T-helper 22 cell (primary cell): ENCODE measurements at places on chromosomes 4 and X.
A peak's percentile ranks its signal among the peaks of the same experiment; 100 is the strongest.

DNA sequence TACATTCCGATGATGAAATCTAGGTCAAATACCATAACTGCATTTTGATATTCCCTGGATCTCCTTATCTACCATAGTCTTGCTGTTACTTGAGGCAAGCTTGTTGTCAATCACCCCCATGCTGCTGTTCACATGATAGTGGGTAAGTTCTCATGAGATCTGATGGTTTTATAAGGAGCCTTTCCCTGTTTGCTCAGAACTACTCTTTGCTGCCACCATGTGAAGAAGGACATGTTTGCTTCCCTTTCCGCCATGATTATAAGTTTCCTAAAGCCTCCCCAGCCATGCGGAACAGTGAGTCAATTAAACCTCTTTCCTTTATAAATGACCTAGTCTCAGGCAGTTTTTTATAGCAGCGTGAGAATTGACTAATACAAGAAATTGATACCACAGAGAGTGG is 432.0 kb downstream of the GLUD2 start:
- no peak for DNase-seq

DNA sequence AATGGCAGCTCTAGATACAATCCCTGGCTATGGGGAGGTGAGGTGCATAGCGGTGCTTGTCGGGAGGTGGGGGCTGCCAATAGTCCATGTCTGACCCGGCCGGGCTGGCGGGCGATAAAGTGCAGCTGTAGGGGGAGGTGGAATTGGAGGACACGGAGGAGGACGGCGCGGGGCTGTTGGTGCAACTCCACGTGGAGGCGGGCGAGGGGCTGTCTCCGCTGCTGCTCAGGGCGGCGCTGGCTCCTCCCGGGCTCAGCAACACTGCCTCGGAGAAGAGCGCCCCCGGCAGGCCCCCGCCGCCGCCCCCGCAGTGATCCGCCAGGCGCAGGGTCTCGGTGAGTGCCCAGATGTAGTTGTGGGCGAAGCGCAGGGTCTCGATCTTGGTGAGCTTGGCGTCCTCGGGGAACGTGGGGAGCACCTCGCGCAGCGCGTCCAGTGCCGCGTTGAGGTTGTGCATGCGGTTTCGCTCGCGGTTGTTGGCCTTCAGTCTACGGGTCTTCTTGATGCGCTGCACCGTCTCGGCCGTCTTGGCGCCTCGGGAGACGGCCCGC is 1.3 kb downstream of the NEUROG2 start:
- no peak for DNase-seq

GRCh38 chr4:111128327-111128726 is 505.4 kb upstream of the PITX2 start:
- no peak for DNase-seq

DNA sequence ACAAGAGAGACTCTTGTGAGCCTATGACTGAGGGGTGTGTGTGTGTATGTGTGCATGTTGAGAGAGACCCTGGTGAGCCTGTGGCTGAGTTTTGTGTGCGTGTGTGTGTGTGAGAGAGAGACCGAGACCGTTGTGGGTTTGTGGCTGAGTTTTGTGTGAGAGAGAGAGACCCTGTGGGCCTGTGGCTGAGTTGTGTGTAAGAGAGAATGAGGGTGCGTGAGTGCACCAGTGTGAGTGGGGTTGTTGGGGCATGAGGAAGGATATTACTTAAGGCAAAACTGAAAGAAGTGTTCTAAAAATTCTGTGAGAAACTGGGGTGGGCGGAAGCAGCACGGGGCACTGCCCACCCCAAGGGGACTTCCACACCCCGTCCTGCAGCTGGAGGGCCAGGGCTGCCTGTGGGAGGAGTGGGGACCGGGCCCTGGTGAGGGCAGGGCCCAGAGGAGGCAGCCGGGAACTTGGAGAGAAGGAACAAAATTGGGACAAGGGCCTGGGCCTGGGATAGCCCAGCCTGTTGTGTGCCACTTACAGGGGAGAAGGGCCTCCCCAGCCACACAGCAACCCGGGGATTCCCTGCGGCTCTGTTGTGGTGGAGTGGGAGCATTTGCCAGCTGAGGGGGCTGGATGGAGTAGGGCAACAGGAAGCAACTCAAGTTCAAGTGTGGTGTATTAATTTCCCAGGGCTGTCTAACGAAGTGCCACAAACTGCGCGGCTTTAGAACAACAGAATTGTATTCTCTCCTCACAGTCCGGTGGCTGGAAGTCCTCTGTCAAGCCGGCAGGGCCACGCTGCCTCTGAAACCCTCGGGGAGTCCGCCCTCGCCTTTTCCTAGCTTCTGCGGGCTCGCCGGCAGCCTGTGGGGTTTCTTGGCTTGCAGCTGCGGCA is 22.1 kb downstream of the TMEM131L start:
- peak; percentile 76 for DNase-seq

DNA sequence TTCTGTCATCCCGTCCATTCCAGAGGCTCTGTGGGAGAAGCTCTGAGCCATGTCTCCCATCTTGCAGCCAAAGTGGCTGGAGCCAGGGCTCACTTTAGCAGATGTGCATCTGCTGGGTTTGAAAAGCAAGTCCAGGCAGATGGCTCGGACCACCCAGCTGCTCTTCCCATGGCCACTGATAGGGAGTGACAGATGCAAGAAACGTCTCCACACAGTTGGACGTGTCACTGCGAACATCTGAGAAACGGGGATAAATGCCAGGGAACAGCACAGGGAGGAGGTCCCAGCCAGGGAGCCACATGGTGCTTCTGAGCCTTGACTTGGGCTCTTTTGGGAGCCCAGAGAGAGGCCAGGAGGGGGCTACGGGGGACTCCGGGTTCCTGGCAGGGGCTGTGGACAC is 242.3 kb downstream of the AFAP1 start:
- DNase-seq, result no peak

DNA sequence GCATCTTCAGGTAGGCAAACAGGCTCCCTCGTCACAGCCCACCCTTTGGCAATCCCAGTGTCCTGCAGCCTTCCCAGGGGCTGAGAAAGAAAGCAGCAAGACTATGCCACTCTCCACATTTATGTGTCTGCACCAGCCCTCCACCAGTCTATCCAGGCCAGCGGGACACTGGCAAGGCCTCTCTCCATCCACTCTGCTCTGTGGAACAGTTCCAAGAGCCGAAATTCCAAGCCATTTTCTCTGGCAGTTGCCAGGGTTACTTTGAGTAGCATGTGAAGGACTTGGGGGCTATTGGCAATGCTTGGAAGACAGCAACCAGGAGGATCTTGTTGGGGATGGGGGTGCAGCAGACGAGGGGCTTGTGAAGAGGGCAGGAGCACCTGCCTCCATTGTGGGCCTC is 52.1 kb downstream of the TSC22D3 start:
- DNase-seq, result no peak

GRCh38 chr4:73862322-73862721 is 6.9 kb upstream of the CXCL1 start:
- no peak for DNase-seq
